ENCODE measurements at places on chromosomes 12 and 14.

DNA sequence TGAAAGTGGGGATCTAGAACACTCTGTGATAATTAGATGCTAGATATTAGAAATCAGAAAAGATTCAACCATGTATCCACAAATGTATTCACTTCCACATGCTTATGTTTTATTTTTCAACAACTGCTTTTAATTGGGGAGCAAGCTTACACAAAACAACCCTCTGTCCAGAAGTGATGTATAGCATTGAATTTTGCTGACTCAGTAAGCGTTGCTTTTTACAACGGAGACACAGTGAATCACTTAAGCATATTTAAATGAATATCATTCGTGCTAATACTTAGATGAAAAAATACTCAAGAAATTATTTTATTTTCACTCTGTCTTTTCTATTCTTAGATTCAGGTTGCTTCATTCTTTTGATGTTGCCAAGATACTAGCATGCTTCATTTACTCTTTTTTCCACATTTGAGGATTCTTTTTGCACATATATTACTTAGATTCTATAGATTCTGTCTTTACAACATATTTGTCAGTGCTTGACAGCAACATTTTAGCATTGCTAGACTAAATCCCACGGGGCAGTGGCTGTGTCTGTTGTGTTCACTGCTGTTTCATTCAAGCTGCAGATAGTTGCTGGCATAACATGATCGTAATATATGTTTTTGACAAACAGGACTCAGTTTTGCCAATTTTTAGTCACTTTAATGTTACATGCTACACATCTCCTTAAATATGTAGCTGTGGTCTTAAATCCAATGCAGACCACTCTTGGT, 1714.4 kb upstream of the SEL1L start:
- DNase-seq = no peak

DNA sequence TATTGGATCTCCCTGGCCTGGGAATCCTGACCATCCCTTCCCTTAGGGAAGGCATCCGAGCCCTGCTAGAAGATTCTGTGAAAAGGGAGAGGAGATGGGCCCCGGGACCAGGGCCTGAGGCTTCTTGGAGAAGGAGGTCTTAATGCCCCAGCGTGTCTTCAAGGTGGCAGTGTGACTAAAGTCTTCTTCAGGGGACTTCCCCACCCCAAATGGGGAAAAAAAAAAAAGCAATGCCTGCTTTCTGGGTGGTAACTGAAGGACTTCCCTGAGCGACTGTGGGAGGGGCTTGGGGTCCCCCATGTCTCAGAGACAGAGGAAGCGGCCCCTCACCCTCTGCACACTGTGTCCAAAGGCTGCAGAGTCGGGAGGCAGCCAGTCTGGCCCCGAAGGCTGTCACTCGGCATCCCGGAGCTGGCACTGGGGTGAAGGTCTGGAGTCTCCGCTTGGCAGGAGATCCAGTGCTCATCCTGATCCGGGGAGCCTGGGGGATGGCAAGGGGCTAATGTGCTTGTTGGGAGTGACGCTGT, 7.8 kb upstream of the PGF start:
- DNase-seq = no peak

DNA sequence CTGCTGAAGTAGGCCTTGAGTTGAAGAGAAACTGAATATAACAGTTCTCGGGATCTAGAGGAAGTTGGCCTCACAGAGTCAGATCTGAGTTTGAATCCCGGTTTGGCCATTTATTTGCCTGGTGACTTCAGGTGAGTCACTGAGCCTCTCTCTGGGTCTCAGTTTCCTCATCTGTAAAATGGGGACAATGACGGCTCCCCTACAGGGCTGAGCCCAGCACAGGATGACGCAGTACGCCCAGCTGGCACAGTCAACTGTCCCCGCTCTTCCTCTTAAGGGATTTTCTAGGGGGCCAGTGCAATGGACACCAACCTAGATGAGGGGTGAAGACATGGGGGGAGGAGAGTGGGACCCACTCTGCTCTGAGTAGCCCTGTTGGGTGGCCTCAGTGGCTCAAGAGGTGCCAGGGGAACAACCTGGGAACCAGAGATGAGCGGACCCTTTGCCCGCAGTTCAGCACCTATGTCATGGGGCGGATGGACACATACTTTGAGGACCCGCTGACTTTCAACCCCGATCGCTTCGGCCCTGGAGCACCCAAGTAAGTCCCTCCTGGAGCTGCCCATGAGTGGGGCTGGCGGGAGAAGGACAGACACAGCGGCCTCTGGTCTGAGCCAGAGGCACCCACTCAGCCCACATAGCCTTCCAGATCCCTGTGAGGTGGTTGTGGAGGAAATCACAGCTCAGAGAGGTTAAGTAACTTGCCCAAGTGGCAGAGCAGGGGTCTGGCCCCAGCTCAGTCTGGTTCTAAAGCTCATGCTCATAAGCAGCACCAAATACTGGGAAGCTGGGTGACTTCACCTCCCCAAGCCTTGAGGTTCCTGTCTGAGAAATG, 41.1 kb downstream of the CYP46A1 start:
- DNase-seq = no peak

DNA sequence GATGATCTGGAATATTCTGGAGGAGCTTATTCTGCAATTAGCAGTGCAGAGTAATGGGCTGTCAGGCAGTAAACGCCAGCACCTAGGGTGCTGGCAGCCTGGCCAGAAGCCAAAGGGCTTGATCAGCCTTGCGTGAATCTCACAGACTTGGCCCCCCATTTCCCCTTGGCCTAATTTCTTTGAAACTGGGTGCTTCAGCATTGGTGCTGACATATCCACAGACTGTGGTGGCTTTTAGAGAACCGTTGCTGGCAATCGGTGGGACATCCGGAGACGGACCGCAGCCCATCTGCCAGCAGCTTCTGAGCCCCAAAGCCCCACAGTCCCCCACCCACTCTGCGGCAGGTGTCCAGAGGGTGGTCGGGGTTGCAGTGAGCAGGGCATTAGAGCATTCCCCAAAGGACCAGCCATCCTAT, 157.1 kb downstream of the CALM1 start:
- DNase-seq = no peak

DNA sequence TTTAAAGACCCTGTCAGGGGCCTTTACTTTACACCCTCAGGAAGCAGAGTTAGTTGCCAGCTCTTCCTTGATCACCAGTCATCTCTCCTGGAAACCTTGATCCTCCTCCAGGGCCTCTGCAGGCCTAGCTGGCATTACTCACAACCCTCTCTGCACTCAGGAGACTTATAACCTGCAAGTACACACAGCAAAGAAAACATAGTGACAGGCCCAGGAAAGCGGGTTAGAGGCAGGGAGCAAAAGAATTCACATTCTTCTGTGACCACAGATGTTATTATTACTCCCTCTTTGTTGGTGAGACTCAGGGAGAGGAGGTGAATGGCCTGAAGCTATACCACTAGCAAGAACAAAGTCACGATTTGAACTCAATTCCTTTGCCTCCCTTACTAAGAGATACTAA, 87.4 kb downstream of the OR11H12 start:
- no peak for DNase-seq

- no peak for DNase-seq
Observed at GRCh38 chr12:52018433-52019112, 11.8 kb downstream of the TAMALIN start.

- peak; percentile 51 for DNase-seq
Observed at GRCh38 chr14:64879635-64880220, at the start of gene SPTB. Gene SPTB (minus strand): TSS chr14:64879907. CDS start chr14:64823094, 56,813 bp downstream.

All from frontal cortex (tissue), 4 donors.